Activated effector memory CD4-positive, alpha-beta T cell treated with Interleukin-2 at 50 U/mL for 16 hours (primary cell): ENCODE measurements at places on chromosomes 6 and 20.

DNA sequence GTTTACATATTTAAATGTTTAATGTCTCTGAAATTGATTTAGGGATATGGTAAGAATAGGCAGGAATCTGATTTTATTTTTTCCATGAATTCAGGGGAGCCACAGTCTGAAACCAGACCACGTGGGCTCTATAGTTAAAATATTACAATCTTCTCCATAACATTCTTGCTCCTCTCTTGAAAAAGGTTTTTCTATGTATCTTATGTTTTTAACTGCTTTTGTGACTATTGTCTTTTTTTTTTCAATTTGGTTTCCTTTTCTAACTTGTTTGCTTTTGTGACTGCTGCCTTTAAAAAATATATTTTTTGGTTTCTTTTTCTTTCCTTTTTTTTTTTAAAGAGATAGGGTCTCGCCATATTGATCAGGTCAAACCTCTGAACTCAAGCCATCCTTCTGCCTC, 40.1 kb downstream of the TNFAIP3 start:
- no peak for DNase-seq

DNA sequence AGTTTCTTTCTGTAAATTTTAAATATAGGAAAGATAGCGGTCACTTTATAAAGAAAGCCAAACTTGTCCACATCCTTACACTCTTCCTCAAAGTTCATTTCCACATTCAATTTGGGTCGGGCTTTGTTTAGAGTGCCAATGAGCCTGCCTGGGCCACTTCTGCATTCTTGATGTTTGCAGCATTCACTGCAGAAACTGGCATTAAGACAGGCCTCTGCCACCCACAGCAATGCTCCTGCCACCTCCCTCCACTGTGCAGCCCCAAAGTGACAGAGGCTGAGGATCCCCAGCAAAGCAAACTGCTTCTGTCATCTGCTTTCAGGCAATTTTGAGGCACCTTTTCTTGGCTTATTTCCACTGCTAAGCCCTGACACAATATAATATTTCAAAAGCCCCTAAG, 61.2 kb downstream of the TNFAIP3 start:
- DNase-seq, result no peak

GRCh38 chr20:39983655-39984054, 705.4 kb downstream of the MAFB start:
- DNase-seq, result no peak

- no peak for DNase-seq
Measured at GRCh38 chr6:3393836-3394202, 63.0 kb downstream of the SLC22A23 start.

DNA sequence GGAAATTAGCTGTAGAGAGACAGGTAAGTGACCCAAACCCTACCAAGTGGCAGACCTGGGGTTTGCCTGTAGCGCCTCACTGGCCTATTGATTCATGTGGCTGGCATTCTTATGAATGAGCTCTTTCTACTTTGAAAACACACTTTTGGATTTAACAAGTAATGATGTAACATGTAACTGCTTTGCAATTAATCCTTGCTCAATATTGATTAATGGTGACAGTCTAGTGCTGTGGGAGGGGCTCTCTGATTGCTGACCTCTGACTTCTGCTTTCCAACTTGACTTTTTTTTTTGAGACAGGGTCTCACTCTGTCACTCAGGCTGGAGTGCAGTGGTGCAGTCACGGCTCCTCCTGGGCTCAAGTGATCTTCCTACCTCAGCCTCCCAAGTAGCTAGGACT, 82.7 kb downstream of the TIAM2 start:
- no peak for DNase-seq

DNA sequence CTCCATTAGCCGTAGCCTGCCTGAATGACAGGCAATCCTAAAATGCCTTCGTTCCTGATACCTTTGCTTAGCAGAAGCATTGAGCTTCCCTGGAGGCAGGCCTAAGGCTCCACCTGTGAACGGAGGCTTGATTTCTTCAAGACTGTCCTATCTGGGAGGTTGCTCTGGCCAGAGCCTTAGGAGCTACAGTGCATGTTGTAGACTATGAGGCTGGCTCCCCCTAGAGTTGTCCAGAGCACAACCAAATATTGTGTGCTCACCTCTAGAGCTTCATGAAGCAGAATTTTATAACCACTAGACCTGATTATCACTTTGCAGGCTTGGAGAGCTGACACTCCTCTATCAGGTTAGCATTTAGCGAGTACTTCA, 217.8 kb downstream of the MAFB start:
- DNase-seq, result no peak

DNA sequence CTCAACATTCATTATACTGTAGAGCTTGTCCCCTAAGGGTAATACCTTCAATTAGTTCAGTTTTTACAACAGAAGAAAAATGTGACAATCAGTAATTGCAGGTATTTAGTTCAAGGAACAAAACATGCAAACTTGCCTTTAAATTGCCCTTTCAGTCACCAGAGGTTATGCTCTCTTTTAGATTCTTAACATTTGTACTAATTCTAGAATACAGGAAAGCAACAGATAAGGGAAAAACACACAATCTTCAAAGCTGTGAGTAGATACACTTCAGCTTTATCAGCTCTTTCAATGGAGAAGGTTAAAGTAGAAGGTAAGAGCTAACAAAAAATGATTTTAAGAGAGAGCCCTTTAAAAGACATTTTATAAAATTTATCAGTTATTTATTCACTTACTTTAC, 173.1 kb downstream of the HS3ST5 start:
- DNase-seq, result no peak

DNA sequence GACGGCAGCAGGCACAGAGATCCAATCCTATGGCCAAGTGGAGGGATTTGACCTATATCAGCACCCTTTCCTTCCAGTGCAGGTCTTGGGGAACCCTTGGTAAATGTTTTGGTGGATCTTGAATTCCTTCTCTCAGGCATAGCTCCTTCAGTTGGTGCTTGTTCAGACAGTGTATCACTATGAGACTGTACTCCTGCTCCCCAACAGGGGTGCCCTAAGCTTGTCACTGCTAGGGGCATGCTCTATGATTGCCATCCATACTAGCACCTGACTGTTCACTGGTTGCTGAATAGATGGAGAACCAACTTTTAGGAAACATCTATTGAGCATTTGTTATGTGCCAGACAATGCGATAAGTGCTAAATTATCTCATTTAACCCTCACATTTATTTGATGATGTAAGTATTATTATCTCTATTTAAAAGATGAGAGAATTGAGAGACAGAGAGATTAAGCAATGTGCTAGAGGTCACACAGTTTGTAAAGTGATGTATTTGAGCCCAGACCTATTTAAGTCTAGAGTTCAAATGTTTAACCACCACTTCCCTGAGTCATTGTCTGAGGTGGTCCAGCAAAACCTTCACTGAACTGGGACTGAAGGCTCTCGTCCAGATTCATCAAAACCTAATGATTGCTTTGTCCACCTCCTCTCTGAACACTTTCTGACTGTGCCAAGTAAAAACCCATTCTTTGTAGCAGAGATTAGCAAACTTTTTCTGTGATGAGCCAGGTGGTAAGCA, 34.3 kb downstream of the ADGRF1 start:
- DNase-seq, result no peak

- no peak for DNase-seq
Measured at GRCh38 chr6:18302561-18303439, 38.5 kb upstream of the DEK start.

DNA sequence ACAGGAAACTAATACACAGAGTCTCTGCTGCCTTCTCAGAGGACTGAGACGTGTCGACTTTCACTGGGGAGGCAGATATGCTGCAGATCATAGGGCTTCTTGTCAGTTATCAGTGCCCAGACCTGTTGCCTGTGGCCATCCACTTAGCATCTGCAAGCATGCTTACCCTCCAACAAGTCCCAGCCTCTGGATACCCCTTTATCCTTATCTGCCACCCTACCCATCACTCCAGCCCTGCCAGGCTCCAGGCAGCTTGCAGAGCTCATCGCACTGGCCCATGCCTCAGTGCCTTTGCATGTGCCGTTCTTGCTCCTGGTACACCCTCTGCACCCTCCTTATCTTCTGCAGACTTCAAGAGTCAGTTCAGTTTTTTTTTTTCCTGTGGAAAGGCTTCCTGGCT, 119.2 kb downstream of the TOX2 start:
- DNase-seq, result no peak

DNA sequence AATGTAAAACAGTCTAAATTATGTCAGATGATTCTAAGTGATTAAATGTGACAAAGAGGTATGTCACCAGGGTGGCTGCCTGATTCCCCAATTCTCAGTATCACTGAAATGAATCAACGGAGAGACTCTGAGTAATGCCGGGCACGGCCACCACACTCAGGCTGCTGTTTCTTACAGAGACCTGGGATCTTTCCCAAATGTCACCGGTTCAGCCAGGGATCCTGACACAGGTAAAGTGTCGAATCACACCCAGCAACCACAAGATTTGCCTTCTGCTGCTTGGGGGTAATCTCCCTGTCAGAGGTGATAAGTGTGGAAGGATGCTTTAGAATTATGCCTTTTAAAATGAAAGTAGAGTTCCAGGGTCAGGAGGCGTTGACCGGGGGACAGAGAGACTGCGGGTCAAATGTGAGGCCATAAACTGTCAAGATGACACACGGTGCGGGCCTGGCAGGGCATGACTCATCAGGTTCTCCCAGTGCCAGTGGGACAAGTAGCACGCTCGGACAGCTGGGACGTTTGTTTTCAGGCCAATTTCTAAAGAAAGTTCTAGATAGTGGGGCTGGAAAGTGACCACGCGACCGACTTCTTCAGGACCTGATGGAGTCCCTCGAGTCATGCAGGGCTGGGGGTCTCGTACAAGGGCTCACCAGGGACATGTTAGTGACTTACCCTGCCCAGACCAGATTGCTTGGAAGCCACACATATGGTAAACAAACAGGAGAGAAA, 48.9 kb downstream of the PRDM1 start:
- DNase-seq, result no peak

- DNase-seq, result no peak
Measured at GRCh38 chr6:43014434-43014909, 423 bp downstream of the KLHDC3 start.

- DNase-seq, result no peak
Measured at GRCh38 chr6:36113703-36114102, 16.6 kb upstream of the MAPK13 start.

DNA sequence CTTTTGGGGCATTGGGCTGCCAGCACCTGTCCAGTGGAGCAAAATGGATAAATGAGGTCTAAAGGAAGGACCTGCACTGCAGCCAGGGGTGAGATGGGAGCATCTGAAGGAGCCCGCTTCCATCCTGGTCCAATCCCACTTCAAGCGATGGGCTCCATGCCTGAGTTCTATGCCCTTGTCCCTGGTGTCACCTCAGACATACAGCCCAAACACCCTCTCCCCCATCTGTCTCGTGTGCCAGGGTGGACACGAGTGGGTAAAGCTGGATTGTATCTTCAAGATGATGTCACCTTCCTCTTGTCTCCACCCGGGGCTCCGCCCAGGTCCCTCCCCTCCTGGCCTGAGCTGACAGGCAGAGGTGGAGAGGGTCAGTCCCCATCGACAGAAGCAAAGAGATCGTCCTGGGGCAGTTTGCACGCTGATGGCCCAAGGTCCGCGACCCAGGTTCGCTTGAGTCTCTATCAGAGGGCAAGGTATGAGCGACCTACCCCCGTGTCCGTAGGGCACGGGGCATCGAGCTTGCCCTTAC, 544 bp downstream of the SMIM29 start:
- no peak for DNase-seq

DNA sequence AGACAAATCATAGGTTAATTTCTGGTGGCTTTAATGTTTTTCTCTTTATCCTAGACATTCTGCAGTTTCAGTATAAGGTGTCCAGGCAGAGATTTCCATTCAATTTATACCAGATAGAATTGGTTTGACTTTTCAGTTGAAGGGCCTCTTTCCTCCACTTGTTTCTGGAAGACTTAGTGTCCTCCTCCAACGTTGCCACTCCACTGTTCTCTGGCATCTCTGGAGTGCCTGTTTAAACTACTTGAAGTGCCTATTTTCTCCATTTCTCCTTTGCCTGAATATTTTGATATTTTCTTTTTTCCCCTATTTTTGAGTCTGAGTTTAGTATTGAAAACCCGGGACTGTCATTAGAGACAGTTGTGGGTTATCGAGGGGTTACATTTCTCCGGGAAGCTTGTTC, 27.7 kb downstream of the EDN3 start:
- no peak for DNase-seq

DNA sequence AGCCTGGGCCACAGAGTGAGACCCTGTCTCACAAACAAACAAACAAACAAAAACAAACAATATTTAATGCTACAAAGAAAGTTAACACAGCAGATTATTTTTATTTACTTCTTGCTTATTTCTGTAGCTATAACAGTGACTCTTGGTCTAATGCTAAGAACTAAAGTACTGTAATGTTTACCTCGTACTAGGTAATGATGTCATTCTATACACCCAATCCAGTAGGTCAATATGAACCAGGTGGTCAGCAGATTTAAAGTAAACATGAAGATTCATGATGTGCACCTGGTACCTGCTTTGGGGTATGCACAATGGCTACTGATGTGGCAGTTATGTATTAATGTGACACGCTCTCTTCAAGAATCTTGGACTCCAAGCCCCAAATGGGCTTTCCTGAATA, 36.6 kb upstream of the CARMIL1 start:
- no peak for DNase-seq

- no peak for DNase-seq
Measured at GRCh38 chr6:17867880-17868279, 119.6 kb downstream of the KIF13A start.

DNA sequence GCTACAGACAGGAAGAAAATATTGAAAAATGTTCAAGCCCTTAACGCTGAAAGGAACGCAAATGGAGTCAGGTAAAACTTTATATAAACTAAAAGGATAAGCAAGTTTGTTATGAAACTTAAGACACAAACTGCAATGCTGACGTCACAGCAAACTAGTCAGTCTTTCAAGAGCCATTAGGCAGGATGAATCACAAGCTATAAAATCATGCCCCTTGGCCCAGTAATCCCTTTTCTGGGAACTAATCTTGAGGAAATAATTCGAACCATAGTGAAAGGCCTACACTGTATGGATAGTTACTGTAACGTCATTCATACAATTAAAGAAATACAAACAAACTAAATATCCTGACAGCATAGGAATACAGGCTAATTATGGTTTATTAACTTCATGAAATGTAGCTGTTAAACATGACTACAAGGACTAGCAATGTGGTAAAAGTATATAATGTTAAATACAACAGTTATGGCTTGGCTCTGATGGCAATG, 42.7 kb upstream of the HINT3 start:
- no peak for DNase-seq

DNA sequence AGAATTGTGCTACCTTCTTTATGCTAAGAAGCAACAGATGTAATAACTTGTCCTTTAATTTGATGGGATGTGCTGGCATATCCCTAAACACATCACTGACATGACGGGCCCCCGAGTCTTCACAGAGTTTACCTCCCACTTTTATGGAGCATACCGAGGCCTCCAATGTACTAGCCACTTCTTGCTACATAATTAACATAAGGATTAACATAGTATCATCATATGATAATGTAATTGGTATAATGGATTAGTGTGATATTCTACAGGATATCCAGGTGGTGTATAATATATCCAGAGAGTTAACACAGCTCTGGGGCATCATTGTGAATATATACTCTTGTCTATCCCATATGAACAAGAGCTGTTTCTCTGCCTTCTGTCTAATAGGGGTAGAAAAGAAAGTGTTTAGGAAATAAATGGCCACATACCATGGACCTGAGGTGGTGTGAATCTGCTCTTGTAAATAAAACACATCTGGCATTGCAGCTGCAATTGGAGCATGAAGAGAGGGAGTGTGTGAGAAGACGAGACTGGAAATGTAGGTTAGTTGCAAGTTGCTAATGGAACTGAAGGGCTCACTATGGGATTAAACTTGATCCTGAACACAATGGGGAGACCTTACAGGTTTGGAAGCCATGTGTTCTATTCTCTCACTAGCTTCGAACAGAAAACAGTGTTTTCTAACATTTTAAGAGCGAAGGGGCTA, 102.3 kb downstream of the IYD start:
- DNase-seq, result no peak
